ENCODE measurements at places on chromosomes 4 and X.

DNA sequence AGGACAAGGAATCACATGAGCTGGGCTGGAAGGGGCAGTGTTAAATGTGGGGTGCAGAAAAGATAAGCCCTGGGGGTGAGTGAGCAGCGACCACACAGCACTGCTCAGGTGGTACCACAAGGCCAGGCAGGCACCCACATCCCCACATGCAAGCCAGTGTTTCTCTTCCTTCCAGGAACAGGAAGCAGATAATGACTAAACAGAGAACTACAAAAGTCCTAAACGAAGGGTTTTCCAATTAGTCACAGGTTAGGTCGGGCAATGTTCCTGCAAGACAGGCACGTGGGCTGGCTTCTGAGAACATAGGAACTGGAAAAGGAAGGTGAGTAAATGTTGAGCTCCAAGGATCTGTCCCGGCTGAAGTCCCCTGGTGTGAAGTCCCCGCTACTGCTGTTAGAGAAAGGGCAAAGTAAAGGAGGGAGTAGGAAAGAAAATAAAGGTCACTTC is 19.5 kb downstream of the RELL1 start:
- DNase-seq = no peak

GRCh38 chr4:25032126-25032525 is 1.4 kb upstream of the LGI2 start:
- DNase-seq = no peak

DNA sequence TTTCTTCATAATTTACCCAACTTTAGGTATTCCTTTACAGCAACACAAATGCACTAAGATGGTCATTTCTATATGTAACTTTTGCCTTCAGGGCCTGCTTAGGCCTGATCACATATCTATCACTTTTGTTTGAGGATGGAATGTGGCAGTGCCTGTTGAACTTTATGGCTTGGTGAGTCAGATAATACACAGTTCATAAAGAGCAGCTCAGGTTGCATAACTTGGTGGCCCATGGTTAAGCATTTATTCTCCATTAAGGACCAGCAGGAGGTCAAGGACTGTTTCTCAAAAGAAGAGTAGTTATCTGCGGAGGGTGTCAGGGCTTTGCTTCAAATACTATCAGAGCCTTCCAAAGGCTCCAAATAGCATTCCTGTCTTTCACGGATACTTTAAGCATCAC is 124.1 kb upstream of the PDHA2 start:
- DNase-seq = no peak

GRCh38 chr4:7198440-7199128 is 6.2 kb downstream of the SORCS2 start:
- DNase-seq = peak; percentile 18

DNA sequence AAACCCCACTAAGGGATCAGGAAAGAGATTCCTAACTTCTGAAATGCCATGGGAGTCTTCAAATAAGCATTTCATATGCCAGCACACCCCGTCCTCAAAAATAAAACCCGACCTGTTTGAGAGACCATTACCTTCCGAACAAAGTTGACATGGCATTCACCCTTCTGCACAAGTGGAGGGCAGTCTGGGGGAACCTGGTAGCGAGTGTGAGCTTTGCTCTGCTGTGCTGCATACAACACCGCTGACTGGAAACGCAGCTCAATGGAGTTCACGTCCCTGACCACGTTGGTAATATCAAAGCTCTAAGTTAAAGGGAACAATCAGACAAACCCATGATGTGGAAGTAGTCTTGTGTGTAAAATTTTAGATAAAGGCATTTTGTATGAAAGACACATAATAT is 38.0 kb downstream of the MANBA start:
- no peak for DNase-seq
